ENCODE measurements at places on chromosomes 4 and X. TPM values are rescaled to one million over a fixed set of nuclear protein-coding genes. Genes with fewer than 3 reads are reported as not detected.

Gene KIAA0232
- 42.9 TPM for total RNA-seq

Gene CLGN
- 22.7 TPM for total RNA-seq

Gene UGT2B15
- total RNA-seq, result not detected

- no peak for DNase-seq
These were observed 83.6 kb downstream of the DNAAF6 start for GRCh38 chrX:107290019-107290418.

Gene TLL1
- total RNA-seq, result not detected

Gene PDE6B
- total RNA-seq, result 19.5 TPM

GRCh38 chr4:1255151-1255550 is 6.2 kb upstream of the CTBP1 start:
- no peak for DNase-seq

- no peak for DNase-seq
These were observed 546.9 kb downstream of the BCOR start for GRCh38 chrX:39550795-39551361.

- DNase-seq, result no peak
These were observed 588.2 kb upstream of the ADGRL3 start for GRCh38 chr4:60611762-60612496.

GRCh38 chrX:9566150-9566621 is 101.3 kb downstream of the TBL1X start:
- DNase-seq, result no peak

DNA sequence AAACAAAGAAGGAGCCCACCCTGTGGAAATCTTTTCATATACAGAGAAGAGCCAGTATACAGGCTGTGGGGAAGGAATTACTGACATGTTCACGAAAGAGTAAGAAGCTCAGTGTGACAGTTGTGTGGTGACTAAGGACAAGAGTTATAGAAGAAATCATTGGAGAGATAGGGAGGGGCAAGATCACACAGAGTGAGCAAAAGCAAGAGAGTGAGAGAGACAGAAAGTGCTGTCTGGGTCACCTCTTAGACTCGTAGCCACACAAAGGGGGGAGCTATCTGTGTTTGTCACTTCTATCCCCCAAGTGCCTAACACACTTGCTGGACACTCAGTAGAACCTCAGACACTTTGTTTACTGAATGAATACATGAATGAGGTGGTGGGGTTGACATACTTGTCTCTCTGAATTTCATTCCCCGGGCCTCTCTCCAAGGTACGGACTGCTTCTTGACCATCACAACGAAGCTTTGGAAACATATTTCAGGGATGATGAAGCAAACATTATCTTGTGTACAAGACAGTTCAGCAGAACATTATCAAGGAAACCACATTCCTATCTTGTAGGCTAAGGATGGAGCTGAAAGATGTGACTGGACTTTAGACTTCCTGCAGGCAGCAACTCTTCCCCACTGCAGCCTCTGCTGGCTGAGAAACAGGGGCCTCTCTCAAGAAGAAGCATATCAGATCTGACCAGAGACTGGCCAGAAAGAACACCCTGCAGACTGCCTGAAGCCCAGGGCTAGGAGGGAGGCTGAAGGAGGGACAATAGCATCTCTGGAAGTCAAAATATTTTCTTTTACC is 168.2 kb downstream of the AMELX start:
- no peak for DNase-seq

- DNase-seq, result no peak
These were observed 15.0 kb downstream of the BST1 start for GRCh38 chr4:15717657-15718416.

- no peak for DNase-seq
These were observed 69.1 kb downstream of the RASL11B start for GRCh38 chr4:52931243-52931642.

DNA sequence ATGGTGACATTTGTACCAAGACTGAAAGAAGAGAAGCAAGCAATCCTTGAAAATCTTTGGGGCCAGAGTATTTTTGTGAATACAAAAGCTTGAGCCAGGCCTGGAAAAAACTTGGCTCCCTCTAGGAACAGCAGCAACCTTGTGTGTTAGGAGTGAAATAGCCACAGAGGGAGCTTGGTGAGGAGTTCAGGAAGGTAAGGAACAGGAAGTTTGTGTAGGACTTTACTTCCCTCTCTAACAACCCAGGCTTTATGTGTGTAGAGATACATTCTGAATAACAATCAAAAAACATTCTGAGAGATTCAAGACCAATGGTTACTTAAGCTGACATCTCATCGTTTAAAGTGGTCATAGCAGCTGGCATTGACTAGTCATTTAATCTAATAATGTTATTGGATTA is 668.5 kb downstream of the PCDH18 start:
- DNase-seq, result peak; percentile 9

Gene KCNE5
- 1.3 TPM for total RNA-seq

DNA sequence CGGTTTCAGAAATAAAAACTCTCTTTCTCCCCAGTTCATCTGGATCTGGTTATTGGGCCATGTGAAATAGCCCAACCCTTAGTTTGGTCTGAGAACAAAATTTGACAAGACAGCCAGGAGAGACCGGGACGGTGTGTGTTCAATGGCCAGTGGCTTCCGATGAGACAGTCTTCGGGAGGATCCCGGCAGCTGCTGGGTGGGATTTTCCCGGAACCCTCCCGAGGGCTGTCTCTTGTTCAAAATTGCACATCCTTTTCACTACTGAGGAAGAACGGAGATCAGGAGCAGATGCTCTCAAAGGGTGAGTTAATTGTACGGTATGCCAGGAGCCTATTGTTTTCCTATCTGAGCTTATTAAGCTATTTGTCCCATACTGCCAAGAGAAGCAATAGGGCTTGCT is 166.5 kb downstream of the PRR32 start:
- peak; percentile 1 for DNase-seq

DNA sequence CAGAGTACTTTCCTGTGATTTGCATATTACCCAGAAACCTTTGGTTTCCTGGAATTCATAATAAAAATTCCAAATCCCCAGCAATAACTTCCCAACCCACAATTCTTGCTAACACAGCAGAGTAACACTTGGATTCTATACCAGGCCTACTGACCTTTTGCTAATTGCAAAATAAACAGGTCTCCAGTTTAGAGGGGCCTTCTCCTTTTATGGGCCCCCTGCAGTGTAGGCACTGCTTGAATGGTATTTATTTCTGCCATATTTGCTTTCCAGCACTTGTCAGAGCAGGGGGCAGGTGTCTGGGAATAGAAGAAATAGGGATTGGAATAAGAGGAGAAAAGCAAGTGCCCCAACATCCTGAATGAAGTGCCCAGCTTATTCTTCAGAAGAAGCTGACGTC is 25.3 kb upstream of the GPC3 start:
- no peak for DNase-seq

GRCh38 chr4:1784789-1785591 is 8.1 kb upstream of the FGFR3 start:
- no peak for DNase-seq

- DNase-seq, result peak; percentile 48
These were observed 3.2 kb downstream of the CXorf65 start for GRCh38 chrX:71103110-71103983.

DNA sequence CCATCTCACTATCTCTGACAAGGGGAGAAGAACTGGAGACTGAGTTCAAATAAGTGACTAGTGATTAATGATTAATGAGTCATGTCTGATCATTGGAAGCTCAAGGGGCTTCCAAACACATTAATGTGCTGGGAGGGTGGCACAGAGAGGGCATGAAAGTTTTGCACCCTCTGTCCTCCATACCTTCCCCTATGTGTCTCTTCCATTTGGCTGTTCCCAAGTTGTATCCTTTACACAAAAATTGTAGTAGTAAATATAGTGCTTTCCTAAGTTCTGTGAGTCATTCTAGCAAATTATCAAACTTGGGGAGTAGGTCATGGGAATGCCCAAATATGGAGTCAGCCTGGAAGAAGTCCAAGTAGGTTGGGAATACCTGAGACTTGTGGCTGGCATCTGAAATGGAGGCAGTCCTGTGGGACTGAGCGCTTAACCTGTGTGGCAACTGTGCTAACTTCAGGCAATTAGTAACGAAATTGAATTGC is 4.1 kb upstream of the FAM200B start:
- DNase-seq, result no peak

Gene SLC16A2
- 12.6 TPM for total RNA-seq

GRCh38 chrX:18348047-18348446 is 6.4 kb downstream of the SCML2 start:
- DNase-seq, result no peak

GRCh38 chrX:47148946-47149345 is 3.9 kb downstream of the RBM10 start:
- DNase-seq, result no peak

DNA sequence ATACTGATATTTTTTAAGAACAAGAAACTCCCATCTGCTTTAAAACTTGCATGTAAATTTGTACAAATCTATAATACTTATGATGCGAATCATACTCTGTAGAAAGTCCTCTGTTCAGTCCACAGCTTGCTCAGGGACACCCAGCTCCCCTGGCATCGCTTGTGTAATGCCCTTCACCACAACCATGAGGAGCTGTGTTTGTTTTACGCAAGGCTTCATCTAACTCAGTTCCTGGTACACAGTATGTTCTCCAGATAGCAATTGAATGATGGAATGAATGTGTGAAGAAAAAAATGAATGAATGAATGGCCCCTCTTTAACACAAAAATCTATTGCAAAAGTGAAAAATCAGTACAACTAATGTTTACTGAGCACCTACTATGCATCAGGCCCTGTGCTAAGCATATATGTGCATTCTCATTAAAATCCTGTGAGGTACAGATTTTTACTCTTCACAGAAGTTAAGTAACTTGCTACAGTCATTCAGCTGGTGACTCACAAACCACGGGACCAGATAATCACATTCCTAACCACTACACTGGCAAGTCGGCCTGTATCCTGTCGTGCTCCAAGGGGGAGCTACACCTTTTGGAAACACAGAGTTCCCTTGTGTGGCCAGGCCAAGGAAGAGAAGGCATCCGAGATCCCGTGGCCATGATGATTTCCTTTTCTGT is 58.7 kb upstream of the KDR start:
- no peak for DNase-seq

- peak; percentile 32 for DNase-seq
These were observed 85.1 kb upstream of the PSAPL1 start for GRCh38 chr4:7519638-7520376.

Gene LANCL3
- total RNA-seq, result 0.02 TPM

Data from neural progenitor cell (in vitro differentiated cells).